ENCODE measurements at places on chromosomes 6 and 20. TPM values are rescaled to one million over a fixed set of nuclear protein-coding genes. Genes with fewer than 3 reads are reported as not detected.

- H3K27me3 ChIP-seq: no peaks in the 10 kb centered on the region
- no peaks in the 10 kb centered on the region for H3K4me1 ChIP-seq
- no peak overlapping the region for H3K4me3 ChIP-seq
- no peak for DNase-seq
- H3K36me3 ChIP-seq: no peaks in the 10 kb centered on the region
- H3K27ac ChIP-seq: no peak overlapping the region
These were observed 517.0 kb downstream of the LMBRD1 start for GRCh38 chr6:69279805-69280204.

DNA sequence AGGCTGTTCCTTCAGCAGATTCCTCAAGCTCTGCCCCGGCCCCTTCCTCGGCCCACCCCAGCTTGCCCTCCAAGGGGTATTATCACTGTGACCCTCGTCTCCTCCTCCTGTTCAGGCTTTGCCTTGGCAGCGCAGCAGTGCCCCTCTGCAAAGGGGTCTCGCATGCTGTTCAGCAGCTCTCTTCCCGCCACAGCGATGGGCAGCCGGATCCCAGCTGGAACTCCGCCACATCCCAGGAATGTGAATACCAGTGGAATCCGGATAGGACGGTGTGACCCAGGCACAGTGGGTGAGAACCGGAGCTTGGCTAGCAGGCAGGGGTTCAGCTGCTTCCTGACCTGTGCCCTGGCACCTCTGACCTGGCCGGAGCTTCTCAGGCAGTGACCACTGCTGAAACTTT, 52.9 kb downstream of the RNASET2 start:
- H3K27ac ChIP-seq: no peak overlapping the region
- H3K4me3 ChIP-seq: no peak overlapping the region
- H3K36me3 ChIP-seq: no peaks in the 10 kb centered on the region
- peaks cover 6% of the 10 kb centered on the region for H3K27me3 ChIP-seq
- peaks cover 5% of the 10 kb centered on the region for H3K4me1 ChIP-seq
- DNase-seq: peak; percentile 74

Gene TBPL1
- 33.3 TPM for polyA plus RNA-seq

Gene KCNQ5
- polyA plus RNA-seq: 1.7 TPM

Gene CTAGE9
- polyA plus RNA-seq: not detected

Data from spleen (tissue), 13 donors.